ENCODE measurements at places on chromosomes 6 and 20.

DNA sequence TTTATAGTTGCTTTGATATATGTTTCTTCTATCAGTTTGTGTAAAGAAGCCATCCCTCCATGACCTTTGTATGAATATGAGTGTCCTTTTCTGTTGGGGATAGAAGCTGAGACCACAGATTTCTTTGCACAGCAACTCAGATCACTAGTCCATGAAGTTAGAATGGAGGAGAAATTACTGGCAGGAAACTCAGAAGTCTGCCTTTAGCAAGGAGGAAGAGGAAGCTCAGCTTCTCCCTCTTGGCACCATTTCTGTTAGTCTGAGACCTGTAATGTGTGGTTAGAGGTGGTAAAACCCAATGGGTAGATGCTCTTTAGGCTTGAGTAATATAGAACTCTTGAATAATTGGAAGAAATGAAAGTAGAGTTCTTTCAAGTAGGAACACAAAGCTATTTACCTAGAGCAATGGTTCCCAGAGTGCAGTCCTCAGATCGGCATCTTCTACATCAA lies 995.3 kb upstream of the FLRT3 start:
- DNase-seq = no peak

- no peak for DNase-seq
These were observed 5.2 kb upstream of the NRSN2 start for GRCh38 chr20:341682-342081.

DNA sequence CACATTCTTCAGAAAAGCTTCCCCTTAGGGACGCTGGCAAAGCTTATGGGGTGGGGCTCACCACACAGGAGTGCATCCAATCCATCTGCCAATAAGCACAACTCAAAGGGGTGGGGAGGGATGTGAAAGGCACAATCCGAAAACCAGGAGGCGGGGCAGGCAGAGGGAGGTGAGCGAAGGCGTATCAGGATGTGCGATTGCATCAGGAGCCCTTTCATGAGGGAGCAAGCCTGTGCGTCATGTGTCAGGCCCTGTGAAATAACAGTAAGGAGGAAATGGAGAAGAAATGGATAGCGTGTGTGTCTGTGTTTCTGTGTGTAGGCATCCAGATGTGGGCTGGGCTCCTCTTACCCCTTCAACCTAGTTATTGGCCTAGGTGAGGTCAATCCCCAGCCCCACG lies 382.4 kb upstream of the CDH4 start:
- no peak for DNase-seq

GRCh38 chr6:116542426-116542825 lies 3.1 kb downstream of the TRAPPC3L start:
- DNase-seq = no peak

- peak; percentile 23 for DNase-seq
These were observed 17.9 kb downstream of the PLCG1 start for GRCh38 chr20:41155261-41155660.

- no peak for DNase-seq
These were observed 71.3 kb downstream of the AKAP12 start for GRCh38 chr6:151310852-151311767.

- peak; percentile 84 for DNase-seq
These were observed 31.2 kb downstream of the TTLL9 start for GRCh38 chr20:31901615-31902014.

- DNase-seq = peak; percentile 90
These were observed 27.9 kb upstream of the HDAC2 start for GRCh38 chr6:113998811-113999210.

GRCh38 chr6:100761841-100762240 lies 119.3 kb downstream of the ASCC3 start:
- no peak for DNase-seq

- peak; percentile 27 for DNase-seq
These were observed 71.7 kb upstream of the SGK1 start for GRCh38 chr6:134389658-134390057.

DNA sequence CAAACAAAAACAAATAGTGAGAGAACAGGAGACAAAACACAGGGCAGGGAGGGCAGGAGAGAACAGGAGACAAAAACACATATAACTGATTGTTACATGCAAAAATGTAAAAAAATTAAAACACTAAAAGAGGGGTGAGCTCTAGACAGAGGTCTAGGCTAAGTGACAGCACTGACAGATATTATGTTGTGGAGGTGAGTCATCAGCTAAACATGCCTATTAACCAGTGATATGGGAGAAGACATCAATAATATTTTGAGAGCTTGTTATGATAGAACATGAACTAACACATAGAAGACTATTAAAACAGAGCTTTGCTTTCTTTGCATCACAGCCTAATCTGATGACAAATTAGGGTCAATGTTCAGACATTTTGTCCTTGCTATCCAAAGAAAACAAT lies 972.7 kb downstream of the PRIM2 start:
- no peak for DNase-seq

DNA sequence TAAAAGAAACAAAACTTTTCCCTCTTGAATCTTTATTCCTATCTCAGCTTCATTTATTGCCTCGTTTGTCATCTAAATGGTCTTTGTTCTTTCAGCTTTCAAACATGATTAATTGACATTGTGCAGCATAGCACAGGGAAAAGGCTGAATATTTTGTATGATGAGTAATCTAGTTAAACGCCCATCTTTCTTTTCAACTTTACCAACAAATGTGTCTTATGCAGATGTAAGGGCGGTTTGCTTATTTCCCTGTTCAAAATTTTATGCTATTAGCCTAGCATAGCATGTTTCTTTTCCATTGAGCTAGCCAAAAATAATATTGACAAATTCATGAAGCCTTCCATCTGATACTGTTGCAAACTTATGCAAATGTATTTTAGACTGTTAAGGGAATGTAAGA lies 176.4 kb upstream of the AKAP12 start:
- no peak for DNase-seq

DNA sequence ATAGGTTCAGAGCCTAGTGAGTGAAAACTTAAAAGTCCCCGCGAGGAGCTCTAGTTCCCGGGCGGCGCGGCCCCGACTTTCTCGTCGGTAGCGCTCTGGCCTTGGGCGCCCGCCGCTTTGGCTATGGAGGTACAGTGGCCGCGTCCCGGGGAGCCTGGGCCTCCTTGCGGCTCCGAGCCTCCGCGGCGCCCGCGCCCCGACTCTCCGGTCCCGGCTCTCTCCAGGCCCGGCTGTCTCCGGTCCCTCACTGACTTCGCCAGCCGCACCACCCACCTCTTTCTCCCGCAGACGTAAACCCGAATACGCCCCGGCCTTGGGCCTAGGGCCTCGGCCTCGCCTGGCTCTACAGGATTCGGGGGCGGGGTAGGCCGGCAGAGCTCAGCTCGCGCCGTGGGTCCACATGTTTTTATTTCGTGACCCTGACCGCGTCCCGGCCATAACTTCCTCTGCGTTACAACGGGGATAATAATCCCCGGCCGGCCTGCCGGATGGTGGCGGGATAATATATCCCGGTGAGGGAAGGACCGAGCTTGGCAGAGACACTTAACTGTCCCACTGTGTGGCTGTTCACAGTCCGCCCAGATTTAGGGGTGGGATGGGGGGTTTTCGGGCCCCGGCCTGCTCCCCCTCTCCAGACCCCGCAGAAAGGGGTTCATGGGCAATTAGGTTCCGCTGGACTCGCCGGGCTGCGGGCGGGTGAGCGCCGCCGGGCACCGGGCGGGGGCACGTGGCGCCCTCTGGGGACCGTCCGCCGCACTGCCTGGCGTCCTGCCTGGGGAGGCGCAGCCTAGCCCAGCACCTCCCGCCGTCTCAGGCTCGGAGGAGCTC lies 10.0 kb upstream of the TBX18 start:
- DNase-seq = peak; percentile 11

GRCh38 chr20:39890697-39891096 lies 798.3 kb downstream of the MAFB start:
- DNase-seq = no peak

DNA sequence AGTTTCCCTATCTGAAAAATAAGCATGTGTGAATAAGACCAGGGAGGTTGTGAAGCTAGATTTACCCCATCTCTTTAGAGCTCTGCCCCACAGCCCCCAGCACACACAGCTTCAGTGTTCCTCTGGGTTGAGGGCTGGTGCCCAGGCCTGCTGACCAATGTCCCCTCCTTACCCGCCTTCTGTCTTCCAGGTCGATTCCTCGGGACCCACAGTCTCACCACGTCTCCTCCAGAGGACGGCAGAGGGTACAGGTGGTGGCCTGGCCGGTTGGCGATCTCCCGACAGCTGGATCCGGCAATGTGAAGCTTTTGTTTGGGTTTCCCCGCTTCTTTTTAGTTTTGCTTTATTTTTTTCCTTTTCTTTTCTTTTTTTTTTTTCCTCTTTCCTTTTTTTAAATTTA lies 42.0 kb downstream of the STK35 start:
- no peak for DNase-seq

DNA sequence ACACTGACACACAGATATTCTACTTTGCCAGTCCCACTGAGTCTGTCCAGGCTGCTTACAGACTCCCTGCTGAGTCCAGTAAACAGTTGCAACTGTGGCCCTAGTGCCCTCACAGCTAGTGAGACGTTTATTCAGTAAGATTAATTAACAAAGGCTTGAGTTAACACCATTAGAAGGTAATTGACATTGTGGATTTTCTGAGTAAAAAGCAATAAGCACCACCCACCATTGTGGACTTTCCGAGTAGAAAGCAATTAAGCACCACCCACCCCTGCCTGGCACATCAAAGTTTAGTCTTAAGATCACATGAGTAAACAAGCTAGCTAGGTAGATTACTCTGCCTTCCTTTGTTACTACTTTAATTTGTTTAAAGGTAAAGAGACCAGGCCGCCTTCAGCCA lies 408.6 kb upstream of the IMPG1 start:
- no peak for DNase-seq

DNA sequence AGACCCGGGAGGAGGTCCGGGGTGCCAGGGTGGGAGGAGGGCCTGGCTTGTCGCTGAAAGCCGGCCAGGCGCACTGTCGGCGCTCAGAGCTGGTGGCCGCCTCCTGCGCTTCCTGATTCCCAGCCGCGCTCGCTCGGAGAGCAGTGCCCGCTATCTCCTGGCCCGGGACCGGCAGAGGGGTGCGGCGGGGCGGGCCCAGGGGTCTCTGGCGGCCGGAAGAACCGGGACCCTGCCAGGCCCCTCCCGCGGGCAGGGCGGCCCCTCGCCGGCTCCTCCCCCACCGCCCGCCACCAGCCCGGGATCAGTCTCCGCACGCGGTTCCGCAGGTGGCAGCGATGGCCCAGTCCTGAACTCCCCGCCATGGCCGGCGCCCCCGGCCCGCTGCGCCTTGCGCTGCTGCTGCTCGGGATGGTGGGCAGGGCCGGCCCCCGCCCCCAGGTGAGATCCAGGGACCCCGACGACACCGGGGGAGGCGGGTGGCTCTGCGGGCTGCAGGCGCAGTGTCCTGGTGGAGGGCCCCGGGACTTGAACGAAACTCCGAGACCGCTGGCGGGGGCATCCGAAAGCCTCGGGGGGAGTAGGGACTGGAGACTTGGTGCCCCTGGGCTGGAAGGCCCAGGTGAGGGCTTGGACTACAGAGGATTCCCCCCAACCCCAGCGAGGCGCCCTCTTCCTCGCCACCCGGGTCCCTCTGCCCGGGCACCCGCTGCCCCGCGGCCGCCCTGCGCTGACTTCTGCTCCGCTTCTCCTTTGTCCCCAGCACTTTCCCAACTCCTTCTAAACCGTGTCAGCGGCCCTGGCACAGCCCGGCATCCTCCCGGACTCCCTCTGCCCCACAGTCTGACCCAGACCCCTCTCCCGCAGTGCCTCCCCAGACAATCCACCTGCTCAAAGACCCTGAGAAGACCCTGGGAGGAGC lies at the start of gene GLP1R:
Gene GLP1R, plus strand, starts transcription at position 301 of the 919 bp plus-strand sequence. Its CDS starts 60 bp downstream, at position 361.
- no peak for DNase-seq

- DNase-seq = no peak
These were observed 36.8 kb downstream of the GCNT2 start for GRCh38 chr6:10557913-10558312.

DNA sequence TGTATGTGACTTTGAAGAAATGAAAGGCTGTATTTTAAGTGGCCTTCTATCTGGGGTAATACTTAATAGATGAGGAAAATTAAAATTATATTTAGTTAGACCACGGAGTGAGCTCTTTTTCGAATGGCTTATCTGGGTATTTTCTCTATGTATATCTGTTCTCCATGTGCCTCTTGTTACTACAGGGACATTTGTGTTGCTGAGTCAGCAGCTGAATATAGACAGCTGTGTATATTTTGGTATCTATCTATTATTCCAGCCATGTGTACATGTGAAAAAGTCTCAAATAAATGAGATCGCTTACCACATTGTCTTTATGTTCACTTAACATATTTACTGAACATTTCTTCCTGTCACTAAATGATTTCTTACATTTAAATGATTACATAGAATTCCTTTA lies 57.2 kb downstream of the TMEM200A start:
- no peak for DNase-seq

GRCh38 chr6:17865243-17865642 lies 122.2 kb downstream of the KIF13A start:
- peak; percentile 87 for DNase-seq

GRCh38 chr6:166855416-166855815 lies 100.9 kb downstream of the RNASET2 start:
- no peak for DNase-seq

DNA sequence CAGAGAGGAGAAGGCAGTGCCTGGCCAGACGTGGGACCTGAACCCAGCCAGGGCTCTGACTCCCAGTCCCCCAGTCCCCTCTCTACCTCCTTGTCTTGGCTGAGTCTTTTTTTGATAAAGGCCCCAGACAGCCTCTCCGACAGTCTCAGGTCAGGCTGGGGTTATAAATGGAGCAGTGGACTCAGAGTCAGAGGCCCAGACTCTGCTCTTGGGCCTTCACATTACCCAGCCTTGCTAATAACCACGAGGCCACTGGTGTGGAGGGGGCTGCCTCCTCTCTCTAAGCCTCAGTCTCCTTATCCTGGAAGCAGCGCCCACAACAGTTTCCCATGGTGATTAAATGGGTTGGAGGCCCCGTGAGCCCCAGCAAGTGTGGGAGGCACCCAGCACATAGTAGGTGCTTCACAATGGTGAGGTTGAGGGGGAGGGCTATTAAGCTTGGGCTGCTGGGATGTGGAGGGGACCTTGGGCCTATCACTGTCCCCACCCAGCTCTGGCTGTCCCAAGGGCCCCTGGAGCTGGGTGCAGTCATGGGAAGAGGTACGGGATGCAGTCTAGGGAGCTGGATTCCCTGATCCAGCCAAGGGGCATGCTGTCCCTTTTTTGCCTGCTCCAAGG lies 35.7 kb downstream of the TGM2 start:
- no peak for DNase-seq

DNA sequence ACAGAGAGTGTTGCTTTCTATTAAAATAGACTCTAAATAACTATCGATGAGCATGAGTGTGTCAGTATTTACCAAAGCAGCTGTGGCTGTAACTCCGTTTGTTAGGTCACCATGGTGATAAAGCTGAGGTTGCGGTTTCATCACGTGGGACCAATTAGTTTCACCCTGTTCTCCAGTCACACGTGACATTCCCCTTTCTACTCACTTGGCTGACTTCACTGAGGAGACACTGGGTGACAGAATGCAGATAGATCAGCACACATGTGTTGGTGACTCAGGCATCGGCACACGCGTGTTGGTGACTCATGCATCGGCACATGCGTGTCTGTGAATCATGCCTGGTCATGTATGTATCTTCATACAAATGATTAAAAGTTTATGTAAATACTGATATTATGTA lies 285.4 kb downstream of the THBS2 start:
- DNase-seq = peak; percentile 65

- DNase-seq = no peak
These were observed 78.9 kb downstream of the SLC35F1 start for GRCh38 chr6:117985916-117986315.
